ENCODE measurements at places on chromosomes 16 and 17. TPM values are rescaled to one million over a fixed set of nuclear protein-coding genes. Genes with fewer than 3 reads are reported as not detected.

The CCL16 gene
- polyA plus RNA-seq, result 0.45 TPM

The CCDC200 gene
- polyA plus RNA-seq, result 2.5 TPM

The RASL10B gene
- 42.8 TPM for polyA plus RNA-seq

The CLEC18B gene
- 0.15 TPM for polyA plus RNA-seq

The CA5A gene
- not detected for polyA plus RNA-seq

The TBC1D3E gene
- polyA plus RNA-seq, result not detected

The EVPLL gene
- not detected for polyA plus RNA-seq

The KRT9 gene
- polyA plus RNA-seq, result not detected

The WNT9B gene
- 0.34 TPM for polyA plus RNA-seq

The RPH3AL gene
- polyA plus RNA-seq, result 19.7 TPM

The SCNN1G gene
- polyA plus RNA-seq, result 1.4 TPM

The CCL13 gene
- polyA plus RNA-seq, result 0.43 TPM

The KRT31 gene
- not detected for polyA plus RNA-seq

The NPIPA1 gene
- 49.2 TPM for polyA plus RNA-seq

The ST6GALNAC2 gene
- polyA plus RNA-seq, result 4.2 TPM

The TMEM220 gene
- 5.2 TPM for polyA plus RNA-seq

The ABI3 gene
- 12.1 TPM for polyA plus RNA-seq

The ZP2 gene
- not detected for polyA plus RNA-seq

The C17orf107 gene
- 2.9 TPM for polyA plus RNA-seq

The NOL3 gene
- 31.0 TPM for polyA plus RNA-seq

The ARHGDIG gene
- polyA plus RNA-seq, result 0.22 TPM

The SOST gene
- polyA plus RNA-seq, result not detected

The MPG gene
- 93.3 TPM for polyA plus RNA-seq

The GRAP gene
- 3.5 TPM for polyA plus RNA-seq

The CPHXL2 gene
- 0.56 TPM for polyA plus RNA-seq

The MYL11 gene
- 1.3 TPM for polyA plus RNA-seq

The KRTAP9-4 gene
- polyA plus RNA-seq, result not detected

The EPX gene
- polyA plus RNA-seq, result not detected

The CCL2 gene
- polyA plus RNA-seq, result 278 TPM

The DNAAF8 gene
- polyA plus RNA-seq, result 0.94 TPM

The C16orf96 gene
- 0.01 TPM for polyA plus RNA-seq

The DRC7 gene
- 0.18 TPM for polyA plus RNA-seq

The NAGLU gene
- 30.5 TPM for polyA plus RNA-seq

The PSME3 gene
- 33.4 TPM for polyA plus RNA-seq

The ZNF771 gene
- 6.4 TPM for polyA plus RNA-seq

The CBX4 gene
- polyA plus RNA-seq, result 10.6 TPM

The WNT3 gene
- polyA plus RNA-seq, result 1.0 TPM

The KRTAP3-2 gene
- not detected for polyA plus RNA-seq

The TEKT1 gene
- not detected for polyA plus RNA-seq

The DCXR gene
- 220 TPM for polyA plus RNA-seq

The HSD17B2 gene
- polyA plus RNA-seq, result not detected

The VMP1 gene
- polyA plus RNA-seq, result 143 TPM

The KRT36 gene
- polyA plus RNA-seq, result not detected

The NOXO1 gene
- not detected for polyA plus RNA-seq

The LCMT1 gene
- 19.0 TPM for polyA plus RNA-seq

The CTRB1 gene
- polyA plus RNA-seq, result 9.4 TPM

Data from adipose tissue (tissue), 3 donors.